Activated CD4-positive, alpha-beta T cell treated with anti-CD3 and anti-CD28 coated beads for 48 hours (primary cell): ENCODE measurements at places on chromosomes 1 and 21.

DNA sequence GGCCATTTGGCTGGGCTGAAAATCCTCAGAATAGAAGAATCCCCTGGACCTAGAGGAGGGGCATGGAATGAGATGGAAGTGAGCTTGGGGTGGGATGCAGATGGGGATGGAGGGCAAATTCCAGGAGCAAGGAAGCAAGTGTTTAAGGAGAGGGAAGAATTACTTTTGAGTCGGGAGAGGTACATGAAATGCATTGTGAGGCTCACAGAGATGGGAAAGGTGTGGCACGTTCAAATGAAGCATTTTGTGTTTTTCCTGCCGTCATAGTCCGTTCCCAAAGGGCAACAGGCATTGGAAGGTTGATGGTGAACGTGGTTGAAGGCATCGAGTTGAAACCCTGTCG lies 30.5 kb downstream of the ATP5PO start:
- no peak for DNase-seq

DNA sequence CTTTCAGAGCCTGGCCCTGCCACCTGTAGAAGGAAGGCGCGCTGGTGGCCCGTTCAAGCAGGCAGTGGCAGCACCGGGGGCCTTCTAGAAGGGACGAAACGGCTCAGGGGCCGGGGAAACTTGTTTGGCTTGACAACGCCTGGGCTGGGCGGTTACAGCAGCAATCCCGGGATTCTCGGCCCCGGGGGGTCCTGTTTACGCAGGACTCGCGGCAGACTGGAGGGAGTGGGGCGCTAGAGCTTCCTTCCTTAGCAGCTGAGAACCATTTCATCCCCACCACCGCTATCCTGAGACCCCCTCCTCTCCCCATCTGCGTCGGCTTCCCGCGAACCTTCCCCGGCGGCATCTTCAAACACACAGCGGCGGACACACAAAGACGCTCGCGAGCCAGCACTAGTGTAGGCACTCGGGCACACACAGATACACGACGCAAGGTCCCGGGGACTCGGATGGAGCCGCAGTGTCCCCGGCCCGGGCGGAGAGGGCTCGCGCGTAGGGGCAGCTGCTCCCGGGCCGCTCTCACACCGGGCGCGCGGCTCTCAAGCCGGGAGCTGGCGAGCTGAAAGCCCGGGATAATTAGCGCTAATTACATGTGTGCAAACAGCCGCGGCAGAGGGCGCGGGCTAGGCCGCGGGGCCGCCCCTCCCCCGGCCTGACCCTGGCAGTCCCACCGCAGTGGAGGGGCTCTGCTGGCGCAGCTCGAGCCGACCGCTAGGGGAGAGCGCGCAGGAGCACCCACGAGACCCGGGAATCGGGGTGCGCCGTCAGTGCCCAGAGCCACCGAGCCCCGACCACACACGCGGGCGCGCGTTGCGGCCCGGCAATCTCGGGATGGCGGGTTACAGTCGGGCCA lies 271.4 kb downstream of the FOXD2 start:
- DNase-seq = no peak

DNA sequence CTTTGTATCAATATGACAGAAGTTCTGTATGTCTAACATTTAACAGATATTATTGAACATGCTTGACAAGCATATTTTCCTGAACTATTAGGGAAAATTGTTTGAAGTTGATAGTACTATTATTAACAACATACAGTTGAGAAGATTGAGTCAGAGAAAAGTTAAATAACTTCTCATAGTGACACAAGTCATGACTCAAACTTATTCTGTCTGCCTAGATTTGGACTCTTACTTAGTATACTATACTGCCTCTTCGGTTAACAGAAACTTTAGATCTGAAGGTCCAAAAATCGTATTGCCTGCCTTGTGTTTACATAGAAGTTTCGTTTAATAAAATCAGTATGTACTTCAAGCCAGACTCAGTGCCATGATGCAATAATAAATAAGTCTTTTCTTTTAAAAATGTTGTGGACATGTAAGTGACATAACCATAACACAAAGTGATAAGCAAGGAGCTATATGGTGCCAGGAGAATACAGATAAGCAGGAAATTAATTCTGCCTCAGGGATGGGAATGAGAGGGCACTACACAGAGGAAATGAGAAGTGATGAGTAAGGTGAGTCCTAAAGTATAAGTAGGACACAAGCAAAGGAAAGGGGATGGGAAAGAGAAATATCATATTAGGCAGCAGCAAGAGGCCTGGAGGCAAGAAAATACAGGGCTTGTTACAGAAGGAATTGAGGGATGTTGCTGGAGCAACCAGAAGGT lies 48.1 kb downstream of the LHX9 start:
- no peak for DNase-seq

GRCh38 chr1:151621351-151621750 lies 9.5 kb downstream of the SNX27 start:
- DNase-seq = no peak

- DNase-seq = no peak
Measured at GRCh38 chr1:183484254-183484653, 12.0 kb downstream of the SMG7 start.

DNA sequence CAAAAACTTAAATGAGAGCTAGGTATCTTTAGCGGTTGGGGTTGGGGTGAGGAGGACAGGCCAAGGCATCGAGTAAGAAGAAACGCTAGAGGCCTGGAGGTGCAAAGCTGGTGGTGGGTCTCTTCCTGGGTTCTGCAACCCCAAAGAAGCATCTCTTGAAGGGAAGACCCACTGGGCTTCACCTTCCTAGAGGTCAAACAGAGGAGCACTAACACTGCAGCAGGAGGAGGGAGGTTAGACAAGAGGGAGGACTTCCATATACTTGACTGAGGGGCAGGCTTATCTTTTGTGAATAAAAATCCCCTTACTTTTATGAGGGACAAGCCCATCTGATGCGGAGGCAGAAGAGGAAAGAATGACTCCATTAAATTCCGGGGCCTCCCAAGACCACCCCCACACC lies 2.5 kb downstream of the MEX3A start:
- DNase-seq = no peak

GRCh38 chr21:14877581-14878228 lies 187.1 kb downstream of the NRIP1 start:
- no peak for DNase-seq

GRCh38 chr1:109231066-109231465 lies 17.3 kb downstream of the SARS1 start:
- no peak for DNase-seq

DNA sequence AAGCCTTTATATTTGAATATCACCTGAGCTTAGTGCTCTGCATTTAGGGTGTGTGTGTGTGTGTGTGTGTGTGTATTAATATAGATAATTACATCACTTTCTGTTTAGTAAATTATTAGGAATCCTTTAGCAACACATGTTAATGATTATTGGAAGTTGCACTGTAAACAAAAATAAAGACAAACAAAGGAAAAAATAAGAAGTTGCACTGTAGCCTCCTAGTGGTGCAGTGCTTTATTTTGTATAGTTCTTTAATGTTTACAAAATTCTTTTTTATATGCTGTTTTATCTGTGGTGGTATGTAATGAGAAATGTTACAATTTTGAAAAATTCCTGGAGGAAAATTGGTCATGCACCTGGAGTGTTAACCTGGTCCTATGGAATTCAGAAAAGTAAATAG lies 69.2 kb downstream of the UBE4B start:
- DNase-seq = no peak

GRCh38 chr21:45875881-45876280 lies 105.7 kb upstream of the COL6A1 start:
- DNase-seq = no peak

- no peak for DNase-seq
Measured at GRCh38 chr1:183619781-183620180, 15.8 kb downstream of the ARPC5 start.

DNA sequence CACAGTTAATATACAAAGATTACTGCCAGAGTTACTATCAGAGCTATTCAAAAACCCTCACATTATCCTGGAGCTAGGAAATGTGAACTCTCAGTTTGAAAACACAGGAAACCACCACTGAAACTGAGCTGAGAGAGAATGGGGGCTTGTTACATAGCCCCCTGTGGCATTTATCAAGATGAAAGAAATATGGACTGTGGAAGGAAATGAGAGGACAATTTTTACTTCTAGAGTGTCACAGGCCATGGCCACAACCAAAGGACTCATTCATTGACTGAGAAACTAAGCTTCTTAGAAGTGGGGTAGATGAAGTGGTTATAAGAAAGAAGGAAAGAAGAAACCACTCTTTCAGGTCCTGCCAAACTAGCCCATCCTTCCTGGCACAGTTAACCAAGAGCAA lies 25.3 kb downstream of the DSTYK start:
- DNase-seq = no peak

GRCh38 chr1:162782671-162783070 lies 7.8 kb upstream of the HSD17B7 start:
- no peak for DNase-seq

DNA sequence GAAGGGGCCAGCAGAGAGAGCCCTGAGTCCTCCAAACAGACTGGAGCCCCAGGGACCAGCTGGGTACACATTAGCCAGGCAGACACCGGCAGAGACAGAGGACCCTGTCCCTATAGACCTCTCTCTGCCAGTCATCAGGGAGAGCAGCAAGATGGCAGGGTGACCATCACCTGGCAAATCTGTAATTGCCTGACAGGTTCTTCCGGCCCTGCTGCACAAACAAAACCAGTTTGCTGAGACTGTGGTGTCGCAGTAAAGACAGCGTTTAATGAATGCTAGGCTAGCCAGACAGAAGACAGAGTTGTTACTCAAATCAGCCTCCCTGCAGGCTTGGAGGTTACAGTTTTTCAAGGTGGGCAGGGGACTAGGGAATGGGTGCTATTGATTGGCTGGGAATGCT lies 618.9 kb downstream of the NPHP4 start:
- DNase-seq = no peak

- DNase-seq = no peak
Measured at GRCh38 chr21:41750051-41750450, 16.8 kb downstream of the RIPK4 start.

GRCh38 chr1:12435639-12436344 lies 182.2 kb downstream of the DHRS3 start:
- peak; percentile 66 for DNase-seq

DNA sequence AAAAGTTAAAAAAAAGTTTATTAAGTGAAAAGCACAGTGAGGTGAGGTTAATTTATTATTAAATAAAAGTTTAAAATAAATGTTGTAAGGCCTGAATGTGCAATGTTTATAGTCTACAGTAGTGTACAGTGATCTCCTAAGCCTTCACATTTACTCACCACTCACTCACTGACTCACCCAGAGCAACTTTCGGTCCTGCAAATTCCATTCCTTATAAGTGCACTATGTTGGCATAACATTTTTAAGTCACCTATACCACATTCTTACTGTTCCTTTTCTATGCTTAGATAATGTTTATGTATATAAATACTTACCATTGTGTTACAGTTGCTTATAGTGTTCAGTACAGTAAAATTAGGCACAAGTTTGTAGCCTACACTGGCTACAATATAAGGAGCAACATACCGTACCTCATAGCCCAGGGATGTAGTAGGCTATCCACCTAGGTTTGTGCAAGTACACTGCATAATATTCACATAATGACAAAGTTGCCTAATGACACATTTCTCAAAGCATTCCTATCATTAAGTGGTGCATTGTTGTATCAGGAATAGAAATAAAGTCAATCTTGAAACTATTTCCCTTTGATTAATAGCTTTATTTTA lies 426.5 kb upstream of the BRINP3 start:
- DNase-seq = no peak

DNA sequence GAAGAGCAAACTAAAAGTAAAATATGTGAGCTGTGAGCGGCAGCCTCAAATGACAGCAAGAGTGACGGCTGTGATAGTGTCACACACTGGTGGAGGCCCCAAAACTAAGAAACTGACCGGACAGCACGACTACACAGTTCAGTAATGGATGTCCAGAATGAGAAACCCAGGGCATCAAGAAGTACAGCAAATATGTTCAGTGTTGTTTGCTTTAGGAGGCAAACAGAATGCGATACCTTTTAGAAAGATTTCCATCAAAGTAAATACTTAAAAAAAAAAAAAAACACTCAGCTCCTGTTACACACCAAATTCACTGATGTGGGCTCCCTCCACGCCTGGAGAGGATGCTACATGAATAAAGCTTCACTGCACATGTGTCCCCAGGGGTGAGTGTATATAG lies 1.1 kb upstream of the PKP1 start:
- DNase-seq = no peak

- no peak for DNase-seq
Measured at GRCh38 chr1:28028873-28029654, 59.3 kb downstream of the EYA3 start.
